ENCODE measurements at places on chromosomes 3 and 15. TPM values are rescaled to one million over a fixed set of nuclear protein-coding genes. Genes with fewer than 3 reads are reported as not detected.

- no peaks in the 10 kb centered on the region for H3K4me1 ChIP-seq
- H3K4me3 ChIP-seq: no peak overlapping the region
- H3K36me3 ChIP-seq: no peaks in the 10 kb centered on the region
- H3K27me3 ChIP-seq: no peaks in the 10 kb centered on the region
- DNase-seq: no peak
- no peak overlapping the region for H3K27ac ChIP-seq
These were observed 26.7 kb downstream of the HCN4 start for GRCh38 chr15:73341886-73342600.

DNA sequence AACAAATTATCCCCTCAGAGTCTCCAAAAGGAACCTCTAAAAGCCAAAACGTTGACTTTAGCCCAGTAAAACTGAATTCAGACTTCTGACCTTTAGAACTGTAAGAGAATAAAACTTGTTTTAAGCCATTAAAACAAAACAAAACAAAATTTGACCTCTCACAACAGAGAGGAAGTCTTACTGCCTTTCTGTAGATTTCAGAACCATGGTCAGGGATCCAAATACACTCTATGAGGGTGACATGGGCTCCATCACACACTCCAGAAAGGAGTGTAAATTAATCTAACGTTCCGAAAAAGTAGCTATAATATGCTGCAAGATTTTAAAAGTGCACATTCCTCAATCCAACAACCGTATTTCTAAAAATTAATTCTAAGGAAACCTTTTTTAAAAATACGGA is 19.2 kb upstream of the RPL14 start:
- H3K27me3 ChIP-seq: no peaks in the 10 kb centered on the region
- DNase-seq: no peak
- H3K4me1 ChIP-seq: no peaks in the 10 kb centered on the region
- H3K4me3 ChIP-seq: no peak overlapping the region
- no peak overlapping the region for H3K27ac ChIP-seq

GRCh38 chr3:132984181-132984580 is 54.0 kb upstream of the TMEM108 start:
- no peaks in the 10 kb centered on the region for H3K4me1 ChIP-seq
- no peaks in the 10 kb centered on the region for H3K27me3 ChIP-seq
- no peak overlapping the region for H3K4me3 ChIP-seq
- DNase-seq: no peak
- no peaks in the 10 kb centered on the region for H3K36me3 ChIP-seq
- no peak overlapping the region for H3K27ac ChIP-seq

The CYP1A1 gene
- total RNA-seq: 0.09 TPM

- H3K4me3 ChIP-seq: no peak overlapping the region
- H3K36me3 ChIP-seq: no peaks in the 10 kb centered on the region
- no peak overlapping the region for H3K27ac ChIP-seq
- peaks cover 35% of the 10 kb centered on the region for H3K27me3 ChIP-seq
- no peak for DNase-seq
These were observed 3.2 kb upstream of the ACAN start for GRCh38 chr15:88800026-88800425.

The CCDC13 gene
- total RNA-seq: 0.94 TPM

DNA sequence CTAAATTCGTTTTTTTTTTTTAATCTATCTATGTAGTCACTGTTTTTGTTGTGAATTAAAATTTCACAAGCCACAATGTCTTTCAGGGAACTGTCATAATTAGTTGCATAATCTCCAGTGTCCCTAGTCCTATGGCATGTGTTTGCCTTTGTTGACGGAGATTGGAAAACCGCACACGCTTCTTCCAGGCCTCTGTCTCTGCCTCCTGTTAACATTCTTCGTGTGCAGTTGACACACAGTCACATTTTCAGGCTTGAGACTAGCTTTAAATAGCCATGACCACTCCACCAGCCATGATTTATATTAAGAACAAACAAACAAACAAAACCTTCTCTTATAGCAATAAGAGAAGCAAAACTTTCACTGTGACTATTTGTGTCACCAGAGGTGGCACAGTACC is 139.8 kb downstream of the DUT start:
- no peaks in the 10 kb centered on the region for H3K27me3 ChIP-seq
- peaks cover 3% of the 10 kb centered on the region for H3K36me3 ChIP-seq
- no peak overlapping the region for H3K27ac ChIP-seq
- H3K4me3 ChIP-seq: no peak overlapping the region
- DNase-seq: no peak
- H3K4me1 ChIP-seq: no peaks in the 10 kb centered on the region

The A4GNT gene
- 0.05 TPM for total RNA-seq

DNA sequence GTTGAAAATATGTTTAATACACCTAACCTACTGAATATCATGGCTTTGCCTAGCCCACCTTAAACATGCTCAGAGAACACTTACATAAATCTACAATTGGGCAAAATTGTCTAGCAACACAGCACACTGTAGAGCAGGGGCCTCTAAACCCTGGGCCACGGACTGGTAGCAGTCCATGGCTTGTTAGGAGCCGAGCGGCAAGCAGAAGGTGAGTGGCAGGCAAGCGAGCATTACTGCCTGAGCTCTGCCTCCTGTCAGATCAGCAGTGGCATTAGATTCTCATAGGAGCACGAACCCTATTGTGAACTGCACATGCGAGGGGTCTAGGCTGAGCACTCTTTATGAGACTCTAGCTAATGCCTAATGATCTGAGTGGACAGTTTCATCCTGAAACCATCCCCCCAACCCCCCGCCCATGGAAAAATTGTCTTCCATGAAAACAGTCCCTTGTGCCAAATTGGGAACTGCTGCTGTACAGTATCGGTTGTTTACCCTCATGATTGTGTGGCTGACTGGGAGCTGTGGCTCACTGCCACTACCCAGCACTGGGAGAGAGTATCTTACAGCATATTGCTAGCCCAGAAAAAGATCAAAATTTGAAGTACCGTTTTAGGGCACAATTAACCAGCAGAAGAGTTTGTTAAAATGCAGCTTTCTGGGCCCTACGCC is 26.1 kb downstream of the CMSS1 start:
- DNase-seq: no peak
- H3K36me3 ChIP-seq: no peaks in the 10 kb centered on the region
- no peaks in the 10 kb centered on the region for H3K4me1 ChIP-seq
- H3K4me3 ChIP-seq: no peak overlapping the region
- no peaks in the 10 kb centered on the region for H3K27me3 ChIP-seq

DNA sequence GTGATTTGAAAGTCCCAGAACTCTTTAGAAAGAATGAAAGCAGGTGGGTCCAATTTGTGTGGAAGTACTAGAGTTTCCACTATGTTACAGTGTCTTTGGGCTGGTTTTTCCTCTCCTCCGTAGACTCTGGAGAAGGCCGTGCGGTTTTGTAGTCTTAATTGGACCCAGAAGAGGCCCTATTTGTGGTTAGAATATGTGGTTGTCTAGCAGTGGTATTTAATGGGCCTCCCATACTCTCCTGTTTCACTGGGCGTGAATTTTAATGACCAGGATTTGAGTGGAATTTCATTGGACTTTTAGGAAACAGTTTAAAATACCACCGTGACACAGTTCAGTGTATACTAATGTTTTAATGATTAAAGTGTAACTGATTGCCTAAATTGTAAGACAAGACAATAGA is 182.3 kb downstream of the BBX start:
- H3K4me3 ChIP-seq: no peak overlapping the region
- no peak overlapping the region for H3K27ac ChIP-seq
- no peaks in the 10 kb centered on the region for H3K36me3 ChIP-seq
- DNase-seq: no peak

GRCh38 chr3:141093397-141093796 is 42.2 kb downstream of the SPSB4 start:
- H3K36me3 ChIP-seq: no peaks in the 10 kb centered on the region
- H3K27ac ChIP-seq: no peak overlapping the region
- no peak overlapping the region for H3K4me3 ChIP-seq

GRCh38 chr15:62940755-62941361 is 101.7 kb upstream of the TPM1 start:
- no peak overlapping the region for H3K27ac ChIP-seq
- DNase-seq: no peak
- no peaks in the 10 kb centered on the region for H3K4me1 ChIP-seq
- H3K36me3 ChIP-seq: no peaks in the 10 kb centered on the region
- H3K27me3 ChIP-seq: peaks cover 4% of the 10 kb centered on the region

DNA sequence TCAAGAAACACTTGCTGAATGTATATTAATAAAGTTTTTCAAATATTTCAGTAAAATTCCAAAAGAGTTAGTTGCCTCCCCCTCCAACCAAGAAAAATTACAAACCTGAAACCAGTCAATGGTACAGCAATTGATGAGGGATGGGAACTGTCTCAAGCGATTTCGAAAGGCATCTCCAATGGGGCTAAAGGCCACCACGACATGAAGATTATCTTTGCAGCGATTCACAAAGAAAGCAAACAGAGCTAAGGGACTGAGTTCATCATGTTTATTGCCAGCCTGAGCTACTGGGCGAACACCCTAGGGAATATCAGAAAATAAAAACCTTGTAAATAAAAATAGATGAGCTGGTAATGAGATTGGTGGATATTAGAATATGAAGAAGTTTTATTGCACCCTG is 99.3 kb upstream of the ASB14 start:
- H3K27ac ChIP-seq: no peak overlapping the region
- no peaks in the 10 kb centered on the region for H3K4me1 ChIP-seq
- H3K4me3 ChIP-seq: no peak overlapping the region
- H3K36me3 ChIP-seq: no peaks in the 10 kb centered on the region
- DNase-seq: no peak

DNA sequence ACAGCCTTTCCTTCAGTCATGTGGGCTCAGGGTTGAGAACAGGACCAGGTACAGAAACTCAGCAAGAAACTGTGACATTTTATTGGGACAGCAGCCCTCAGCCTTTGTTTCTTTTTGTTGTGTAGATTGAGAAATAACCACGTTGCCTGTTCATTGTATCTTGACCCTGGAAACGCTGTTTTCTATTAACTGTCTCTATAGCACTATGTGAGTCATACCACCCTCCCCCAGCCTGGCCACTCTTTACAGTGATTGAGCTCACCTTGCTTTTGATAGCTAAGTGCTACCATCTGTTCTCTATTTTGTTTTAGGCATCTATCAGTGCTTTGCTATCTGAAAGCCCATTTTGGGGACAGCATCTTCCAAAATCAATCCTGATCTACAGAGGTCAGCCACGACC is 127.9 kb downstream of the CD47 start:
- H3K27me3 ChIP-seq: no peaks in the 10 kb centered on the region
- no peak overlapping the region for H3K27ac ChIP-seq
- H3K4me1 ChIP-seq: peaks cover under 1% of the 10 kb centered on the region
- no peak overlapping the region for H3K4me3 ChIP-seq
- DNase-seq: no peak
